Natural killer cell (primary cell): ENCODE measurements at places on chromosomes 12 and 14.

GRCh38 chr14:40197344-40197743 is 765.1 kb upstream of the FBXO33 start:
- no peak overlapping the region for H3K4me3 ChIP-seq
- no peaks in the 10 kb centered on the region for H3K36me3 ChIP-seq
- no peak overlapping the region for H3K27ac ChIP-seq

- no peak for DNase-seq
- H3K27ac ChIP-seq, result no peak overlapping the region
- no peak overlapping the region for H3K4me3 ChIP-seq
- no peaks in the 10 kb centered on the region for H3K4me1 ChIP-seq
- no peaks in the 10 kb centered on the region for H3K36me3 ChIP-seq
- peaks cover 2% of the 10 kb centered on the region for H3K27me3 ChIP-seq
Observed at GRCh38 chr12:3452348-3452747, 38.7 kb upstream of the PRMT8 start.

DNA sequence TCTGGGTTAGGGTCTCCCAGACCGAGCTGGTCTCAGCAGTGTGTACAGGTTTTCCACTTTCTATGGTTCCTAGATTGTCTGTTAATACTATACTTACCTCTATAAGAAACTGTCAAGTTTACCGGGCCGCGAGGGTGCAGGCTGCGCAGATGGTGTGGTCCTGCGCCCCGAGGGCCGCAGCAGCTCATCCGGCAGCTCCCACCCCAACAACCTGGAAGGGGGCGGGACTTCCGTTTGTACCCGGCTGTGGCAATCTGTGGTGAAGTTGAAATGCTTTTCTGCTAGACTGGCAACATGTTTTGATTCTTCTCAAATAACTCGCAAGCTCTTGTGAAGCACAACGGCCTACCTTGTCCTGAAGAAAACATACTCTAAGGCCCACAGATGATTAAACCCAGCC is at the start of gene CLEC9A:
CLEC9A (plus strand) TSS at position 237 of the 400 bp plus-strand sequence. CDS start 22,006 bp downstream, outside the sequence.
- H3K27ac ChIP-seq, result no peak within 1 kb of the TSS
- no peaks in the 10 kb centered on the region for H3K27me3 ChIP-seq
- no peak for DNase-seq
- no peaks in the 10 kb centered on the region for H3K4me1 ChIP-seq

GRCh38 chr14:58238252-58239243 is 6.1 kb upstream of the PSMA3 start:
- H3K4me1 ChIP-seq, result peaks cover 4% of the 10 kb centered on the region
- no peak for DNase-seq
- peak overlapping the region; percentile 81 for H3K27ac ChIP-seq

DNA sequence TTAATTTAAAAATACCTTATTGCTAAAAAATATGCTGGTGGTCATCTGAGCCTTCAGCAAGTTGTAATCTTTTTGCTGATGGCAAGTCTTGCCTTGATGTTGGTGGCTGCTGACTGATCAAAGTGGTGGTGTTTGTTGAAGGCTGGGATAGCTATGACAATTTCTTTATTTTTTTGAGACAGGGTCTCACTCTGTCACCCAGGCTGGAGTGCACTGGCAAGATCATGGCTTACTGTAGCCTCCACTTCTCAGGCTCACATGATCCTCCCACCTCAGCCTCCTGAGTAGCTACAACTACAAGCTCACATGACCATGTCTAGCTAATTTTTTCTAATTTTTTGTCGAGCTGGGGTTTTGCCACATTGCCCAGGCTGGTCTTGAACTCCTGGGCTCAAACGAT is 24.8 kb downstream of the PRORP start:
- no peak overlapping the region for H3K27ac ChIP-seq
- H3K36me3 ChIP-seq, result peaks cover 5% of the 10 kb centered on the region
- H3K27me3 ChIP-seq, result no peaks in the 10 kb centered on the region
- H3K4me1 ChIP-seq, result no peaks in the 10 kb centered on the region
- no peak overlapping the region for H3K4me3 ChIP-seq

GRCh38 chr12:120167529-120168095 is 26.9 kb downstream of the GCN1 start:
- no peaks in the 10 kb centered on the region for H3K4me1 ChIP-seq
- H3K36me3 ChIP-seq, result peaks cover 51% of the 10 kb centered on the region
- no peak overlapping the region for H3K4me3 ChIP-seq
- DNase-seq, result no peak
- no peak overlapping the region for H3K27ac ChIP-seq

DNA sequence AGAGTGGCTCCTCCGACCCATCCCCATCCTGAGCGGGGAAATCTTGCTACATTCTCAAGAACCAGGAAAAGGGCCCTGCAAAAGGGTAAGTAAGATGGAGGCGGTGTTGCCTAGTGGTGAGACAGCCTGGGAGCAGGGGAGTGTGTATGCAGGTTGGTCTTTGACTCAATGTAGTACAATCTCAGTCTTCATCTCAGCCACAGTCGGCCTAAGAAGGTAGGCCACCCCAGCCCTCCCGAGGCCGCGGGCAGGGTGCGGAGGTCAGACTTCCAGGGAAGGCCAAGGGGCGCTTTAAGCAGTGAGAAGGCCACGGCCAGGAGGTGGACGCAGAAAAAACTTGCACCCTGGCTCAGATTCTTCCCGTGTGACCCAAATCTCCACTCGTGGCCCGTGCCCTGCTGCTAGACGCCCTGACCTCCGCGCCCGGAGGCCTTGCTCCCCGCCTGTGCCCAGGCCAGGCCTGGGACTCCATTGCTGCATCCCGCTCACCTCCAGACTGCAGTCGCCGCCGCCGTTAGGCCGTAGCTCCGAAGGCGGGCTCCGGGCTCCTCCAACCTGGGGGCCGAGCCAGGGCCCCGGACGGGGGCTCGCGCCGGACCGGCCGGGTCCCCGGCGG is 435 bp downstream of the FOXM1 start:
- DNase-seq, result no peak
- H3K4me1 ChIP-seq, result peaks cover 18% of the 10 kb centered on the region
- H3K27ac ChIP-seq, result no peak overlapping the region
- H3K27me3 ChIP-seq, result no peaks in the 10 kb centered on the region
- H3K36me3 ChIP-seq, result no peaks in the 10 kb centered on the region

- no peak for DNase-seq
- peak overlapping the region; percentile 67 for H3K4me3 ChIP-seq
- H3K27me3 ChIP-seq, result no peaks in the 10 kb centered on the region
- H3K36me3 ChIP-seq, result no peaks in the 10 kb centered on the region
Observed at GRCh38 chr14:64703395-64704142, 655 bp upstream of the PLEKHG3 start.

DNA sequence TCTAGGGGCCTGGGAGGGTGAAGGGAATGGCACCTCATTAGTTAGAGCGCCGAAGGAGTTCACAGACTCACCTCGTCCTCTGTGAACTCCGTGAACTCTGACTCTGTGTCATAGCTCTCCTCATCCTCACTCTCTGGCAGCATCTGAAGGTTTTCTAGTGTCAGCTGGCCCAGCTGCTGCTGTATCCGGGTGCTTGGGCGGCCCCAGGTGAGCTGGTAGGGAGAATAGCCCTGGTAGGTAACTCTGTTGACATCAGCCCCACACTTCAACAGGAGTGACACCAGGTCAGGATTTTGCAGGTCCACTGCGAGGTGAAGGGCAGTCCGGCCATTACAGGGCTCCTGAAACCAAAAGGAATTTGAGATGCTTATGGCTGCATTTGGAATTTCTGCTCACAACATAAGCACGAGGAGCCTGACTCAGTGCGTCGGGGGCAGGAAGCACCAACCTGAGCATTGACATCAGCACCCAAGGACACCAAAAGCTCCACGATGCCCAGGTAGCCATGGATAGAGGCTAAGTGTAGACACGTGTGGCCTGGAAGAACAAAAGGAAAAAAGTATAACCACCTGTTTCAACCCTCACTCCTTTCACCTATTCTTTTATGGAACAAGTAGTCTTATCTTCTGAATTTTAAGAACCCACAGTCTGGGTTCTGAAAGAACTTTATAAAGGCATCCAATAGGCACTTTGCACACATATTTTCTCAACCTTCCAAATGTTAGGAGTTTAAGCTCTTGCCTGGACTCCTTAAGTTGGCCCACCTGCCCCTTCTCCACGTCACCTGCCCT is 2.0 kb downstream of the NFKBIA start:
- H3K4me3 ChIP-seq, result peak overlapping the region; percentile 62
- H3K27me3 ChIP-seq, result no peaks in the 10 kb centered on the region
- H3K4me1 ChIP-seq, result peaks cover 46% of the 10 kb centered on the region
- peak overlapping the region; percentile 96 for H3K27ac ChIP-seq
- DNase-seq, result peak; percentile 66

- no peaks in the 10 kb centered on the region for H3K36me3 ChIP-seq
- no peaks in the 10 kb centered on the region for H3K27me3 ChIP-seq
Observed at GRCh38 chr12:87815771-87816585, 213.2 kb downstream of the C12orf50 start.

GRCh38 chr14:73461478-73462047 is 3.2 kb upstream of the NUMB start:
- H3K36me3 ChIP-seq, result no peaks in the 10 kb centered on the region
- no peak for DNase-seq
- no peaks in the 10 kb centered on the region for H3K27me3 ChIP-seq
- peaks cover 15% of the 10 kb centered on the region for H3K4me1 ChIP-seq
- no peak overlapping the region for H3K4me3 ChIP-seq

- no peaks in the 10 kb centered on the region for H3K27me3 ChIP-seq
- no peak for DNase-seq
- H3K4me3 ChIP-seq, result no peak overlapping the region
- no peaks in the 10 kb centered on the region for H3K36me3 ChIP-seq
Observed at GRCh38 chr12:103401421-103401820, 94.3 kb downstream of the C12orf42 start.

- H3K27ac ChIP-seq, result no peak overlapping the region
- no peaks in the 10 kb centered on the region for H3K4me1 ChIP-seq
- DNase-seq, result no peak
Observed at GRCh38 chr14:79421811-79422210, 789.5 kb downstream of the DIO2 start.

- peaks cover 11% of the 10 kb centered on the region for H3K4me1 ChIP-seq
- no peak for DNase-seq
- H3K27ac ChIP-seq, result no peak overlapping the region
- H3K36me3 ChIP-seq, result no peaks in the 10 kb centered on the region
Observed at GRCh38 chr14:100428727-100429126, 105.6 kb downstream of the SLC25A47 start.

DNA sequence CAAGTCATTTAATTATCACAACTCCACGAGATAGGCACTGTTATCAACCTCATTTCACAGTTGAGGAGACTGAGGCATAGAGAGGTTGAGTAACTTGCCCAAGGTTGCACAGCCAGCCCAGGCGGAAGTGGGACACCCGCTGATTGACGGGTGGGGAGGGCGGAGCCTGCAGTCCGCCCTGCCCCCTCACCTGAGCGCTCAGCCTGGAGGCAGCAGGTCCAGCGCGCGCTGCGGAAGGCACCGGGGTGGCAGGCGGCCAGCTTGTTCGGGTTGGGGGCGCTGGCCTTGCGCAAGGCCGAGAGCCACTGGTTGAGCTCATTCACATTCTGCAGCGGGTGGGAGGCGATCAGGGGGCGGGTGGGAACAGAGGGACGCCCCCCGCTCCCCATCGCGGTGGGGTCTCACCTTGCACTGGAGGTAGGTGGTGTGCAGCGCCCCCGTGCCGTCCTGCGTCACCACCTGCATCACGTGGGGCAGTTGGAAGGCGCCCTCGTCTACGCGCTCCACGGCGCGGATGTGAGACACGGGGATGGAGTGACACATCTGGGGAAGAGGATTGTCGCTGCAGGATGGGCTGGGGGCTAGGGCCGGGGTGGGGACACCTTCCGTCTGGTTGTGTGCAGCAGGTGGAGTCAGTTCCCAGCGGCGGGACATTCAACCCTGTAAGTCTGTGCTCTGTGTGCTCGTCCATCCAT is 31.7 kb downstream of the RASAL1 start:
- no peak for DNase-seq
- no peak overlapping the region for H3K4me3 ChIP-seq
- peaks cover 16% of the 10 kb centered on the region for H3K4me1 ChIP-seq
- no peaks in the 10 kb centered on the region for H3K36me3 ChIP-seq
- H3K27ac ChIP-seq, result no peak overlapping the region
- no peaks in the 10 kb centered on the region for H3K27me3 ChIP-seq

DNA sequence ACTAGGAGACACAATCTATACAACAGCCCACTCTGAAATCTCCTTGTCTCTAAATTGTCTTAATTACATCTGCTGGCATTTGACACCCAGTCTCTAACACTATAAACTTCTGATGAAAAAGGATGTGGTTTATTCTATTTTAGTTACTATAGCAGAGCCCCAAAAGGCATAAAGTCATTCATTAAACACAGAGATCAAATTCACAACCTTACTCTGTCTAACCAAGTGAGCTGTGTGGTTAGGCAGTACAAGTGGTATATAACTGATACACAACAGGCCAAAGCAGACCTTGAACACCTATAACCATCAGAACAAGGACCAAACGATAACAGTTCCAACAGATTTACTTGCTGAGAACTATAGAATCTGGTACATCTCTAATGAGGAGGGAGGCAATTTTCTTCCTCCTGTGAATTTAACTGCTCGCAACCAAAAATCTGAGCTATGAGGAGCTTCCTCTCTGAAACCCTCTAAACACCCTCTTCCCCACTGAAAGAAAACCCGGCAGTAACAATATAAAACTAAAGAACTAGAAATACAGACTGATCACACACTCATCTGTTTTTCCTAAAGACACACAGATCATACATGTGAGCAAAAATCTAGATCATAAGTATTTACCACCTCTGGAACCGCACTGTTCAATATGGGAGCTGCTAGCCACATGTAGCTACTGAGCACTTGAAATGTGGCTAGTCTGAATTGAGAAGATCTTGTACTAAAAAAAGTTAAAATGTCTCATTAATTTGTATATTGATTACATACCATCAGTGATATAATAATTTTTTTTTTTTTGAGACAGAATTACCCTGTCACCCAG is 17.7 kb downstream of the SPPL3 start:
- no peaks in the 10 kb centered on the region for H3K27me3 ChIP-seq
- H3K4me3 ChIP-seq, result no peak overlapping the region
- peak overlapping the region; percentile 54 for H3K27ac ChIP-seq
- H3K4me1 ChIP-seq, result peaks cover 19% of the 10 kb centered on the region

GRCh38 chr12:56157201-56158028 is 744 bp upstream of the MYL6 start:
- H3K4me3 ChIP-seq, result peak overlapping the region; percentile 62
- H3K36me3 ChIP-seq, result peaks cover 30% of the 10 kb centered on the region
- peak; percentile 37 for DNase-seq
- no peaks in the 10 kb centered on the region for H3K27me3 ChIP-seq

DNA sequence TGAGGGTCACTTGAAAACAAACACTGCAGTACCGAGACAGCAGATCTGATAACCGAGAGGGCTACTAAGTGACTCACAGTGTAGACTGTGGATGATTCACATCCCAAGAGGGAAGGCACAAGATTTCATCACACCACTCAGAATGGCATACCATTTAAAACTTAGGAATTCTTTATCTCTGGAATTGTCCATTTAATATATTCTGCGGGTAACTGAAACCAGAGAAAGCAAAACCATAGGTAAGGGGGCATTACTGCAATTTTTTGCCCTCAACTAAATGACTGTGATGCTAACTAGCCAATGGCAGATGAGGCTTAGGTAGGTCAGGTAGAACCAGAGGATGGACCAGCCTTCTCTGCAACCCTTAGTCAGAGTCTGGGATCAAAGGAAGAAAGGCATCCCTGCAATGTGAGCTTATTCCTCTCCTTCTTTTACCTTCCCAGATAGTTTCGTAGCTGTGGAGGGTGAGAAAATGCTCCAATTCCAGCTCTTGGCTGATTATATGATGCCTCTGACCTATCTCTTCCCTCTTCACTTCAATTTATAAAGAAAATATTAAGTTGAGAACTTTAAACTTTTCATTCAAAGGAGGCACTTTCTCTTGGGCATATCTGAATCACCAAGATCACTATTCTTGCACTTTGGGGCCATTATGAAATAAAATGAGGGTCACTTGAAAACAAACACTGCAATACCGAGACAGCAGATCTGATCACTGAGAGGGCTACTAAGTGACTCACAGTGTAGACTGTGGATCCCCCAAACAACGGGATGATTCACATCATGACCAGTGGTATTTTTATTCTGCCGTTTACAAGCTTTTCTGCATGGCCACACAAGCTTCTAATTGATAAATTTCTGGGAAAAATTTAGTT is 6.8 kb downstream of the ART4 start:
- H3K36me3 ChIP-seq, result no peaks in the 10 kb centered on the region
- peaks cover 16% of the 10 kb centered on the region for H3K27me3 ChIP-seq
- no peak overlapping the region for H3K27ac ChIP-seq
- no peak for DNase-seq
- no peaks in the 10 kb centered on the region for H3K4me1 ChIP-seq
